ENCODE measurements at places on chromosomes 2 and 18.

DNA sequence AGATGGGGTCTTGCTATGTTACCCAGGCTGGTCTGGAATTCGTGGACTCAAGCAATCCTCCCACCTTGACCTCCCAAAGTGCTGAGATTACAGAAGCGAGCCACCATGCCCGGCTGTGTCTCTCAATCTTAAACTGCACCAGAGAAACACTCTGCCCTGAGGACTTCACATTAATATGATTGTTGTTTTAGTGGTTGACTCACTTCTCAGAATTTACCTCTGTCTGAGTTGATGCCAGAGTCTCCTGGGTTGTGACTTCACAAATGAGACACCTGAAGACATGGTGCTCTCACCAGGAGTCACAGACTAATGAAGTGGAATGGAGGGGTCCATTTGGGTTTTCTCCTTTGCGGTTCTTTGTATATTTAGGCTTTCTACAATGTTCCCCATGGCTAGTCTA is 61.0 kb upstream of the TGIF1 start:
- no peak for DNase-seq

DNA sequence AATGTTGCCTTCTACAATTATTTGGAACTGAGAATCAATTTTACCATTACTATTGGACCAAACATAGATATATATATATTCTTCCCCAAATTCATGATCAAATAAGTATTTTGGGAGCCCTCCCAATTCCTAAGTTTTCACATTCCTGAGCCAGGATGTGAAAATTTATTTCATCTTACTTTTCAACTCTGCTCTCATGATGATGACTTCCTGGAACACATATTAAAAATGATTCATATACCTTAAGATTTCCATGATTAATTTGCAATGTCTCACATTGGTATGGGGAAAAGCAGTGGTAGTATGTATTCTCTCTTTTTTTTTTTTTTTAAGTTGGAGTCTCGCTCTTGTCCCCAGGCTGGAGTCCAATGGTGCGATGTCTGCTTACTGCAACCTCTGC is 596.1 kb upstream of the ZEB2 start:
- no peak for DNase-seq

GRCh38 chr2:134135793-134136192 is 118.1 kb upstream of the MGAT5 start:
- no peak for DNase-seq

DNA sequence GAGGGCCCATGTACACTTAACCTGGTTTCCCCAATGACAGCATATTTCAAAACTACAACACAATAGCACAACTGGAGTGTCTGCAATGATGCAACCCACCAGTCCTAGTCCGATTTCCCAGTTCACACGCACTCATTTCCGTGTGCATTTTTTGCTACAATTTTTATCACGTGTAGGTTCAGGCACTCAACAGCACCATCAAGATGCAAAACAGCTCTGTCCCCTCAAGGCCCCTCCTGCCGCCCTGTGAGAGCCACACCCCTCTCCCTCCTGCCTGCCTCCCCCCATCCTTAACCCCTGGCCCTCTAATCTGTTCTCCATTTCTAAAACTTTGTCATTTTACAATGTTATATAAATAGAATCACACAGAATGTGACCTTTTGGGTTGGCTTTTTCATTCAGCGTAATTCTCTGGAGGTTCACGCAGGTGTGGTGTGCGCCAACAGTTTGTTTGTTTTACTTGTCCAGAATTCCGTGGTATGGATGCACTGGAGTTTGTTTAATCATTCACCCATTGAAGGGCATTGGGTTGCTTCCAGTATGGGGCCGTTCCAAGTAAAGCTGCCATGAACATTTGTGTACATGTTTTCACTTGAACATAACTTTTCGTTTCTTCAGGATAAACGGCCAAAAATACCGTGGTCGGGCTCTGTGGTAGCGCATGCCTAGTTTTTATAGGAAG is 8.4 kb downstream of the KCNIP3 start:
- peak; percentile 57 for DNase-seq

DNA sequence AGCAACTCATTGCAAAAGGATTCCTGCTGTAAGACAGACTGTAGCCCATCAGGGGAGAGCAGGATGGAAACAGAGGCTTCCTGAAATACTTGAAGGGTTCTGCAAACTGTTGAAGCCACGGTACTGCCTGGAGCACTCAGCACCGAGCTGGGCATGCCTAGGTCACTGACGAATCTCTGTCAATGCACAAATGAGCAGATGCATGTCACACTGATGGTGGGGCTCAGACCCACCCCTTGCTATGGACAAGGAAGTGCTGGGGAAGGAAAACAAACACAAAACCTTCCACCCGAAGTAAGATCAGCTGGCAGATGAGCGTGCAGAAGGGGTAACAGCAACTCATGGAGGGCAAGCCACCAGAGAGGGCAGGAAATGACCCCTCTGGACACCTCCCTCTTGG is 136.7 kb downstream of the BCL2 start:
- no peak for DNase-seq

- no peak for DNase-seq
Observed at GRCh38 chr2:239522002-239522739, 121.4 kb upstream of the HDAC4 start.

GRCh38 chr18:44592639-44593038 is 88.0 kb upstream of the SETBP1 start:
- DNase-seq = no peak

DNA sequence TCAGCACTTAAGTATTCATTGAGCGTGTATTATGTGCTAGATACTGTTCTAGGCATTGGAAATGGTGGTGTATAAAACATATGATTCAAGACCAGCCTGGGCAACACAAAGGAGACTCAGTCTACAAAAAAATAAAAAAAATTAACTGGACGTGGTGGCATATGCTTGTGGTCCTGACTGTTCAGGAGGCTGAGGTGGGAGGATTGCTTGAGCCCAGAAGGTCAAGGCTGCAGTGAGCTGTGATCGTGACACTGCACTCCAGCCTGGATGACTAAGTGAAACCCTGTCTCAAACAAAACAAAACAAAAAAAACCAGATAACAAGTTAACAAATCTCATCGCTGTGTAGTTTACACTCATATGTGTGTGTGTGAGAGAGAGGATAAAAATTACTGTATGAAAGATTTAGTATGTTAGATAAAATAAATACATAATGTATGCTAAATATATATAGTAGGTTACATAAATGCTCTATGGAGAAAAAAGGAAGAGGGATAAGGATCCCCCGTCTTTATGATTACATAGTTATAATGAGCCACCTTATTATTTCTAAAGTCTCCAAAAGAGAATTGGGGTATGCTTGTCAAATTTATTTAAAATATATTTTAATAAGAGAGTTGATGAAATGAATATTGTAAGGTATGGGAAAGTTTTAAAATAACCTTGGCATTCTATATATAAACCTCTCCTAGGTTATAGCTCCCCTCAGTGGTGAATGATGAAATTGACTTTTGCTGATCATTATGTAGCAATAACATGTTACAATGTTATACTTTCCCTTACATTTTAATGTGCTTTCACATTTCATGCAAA is 69.2 kb downstream of the EHBP1 start:
- DNase-seq = peak; percentile 11

DNA sequence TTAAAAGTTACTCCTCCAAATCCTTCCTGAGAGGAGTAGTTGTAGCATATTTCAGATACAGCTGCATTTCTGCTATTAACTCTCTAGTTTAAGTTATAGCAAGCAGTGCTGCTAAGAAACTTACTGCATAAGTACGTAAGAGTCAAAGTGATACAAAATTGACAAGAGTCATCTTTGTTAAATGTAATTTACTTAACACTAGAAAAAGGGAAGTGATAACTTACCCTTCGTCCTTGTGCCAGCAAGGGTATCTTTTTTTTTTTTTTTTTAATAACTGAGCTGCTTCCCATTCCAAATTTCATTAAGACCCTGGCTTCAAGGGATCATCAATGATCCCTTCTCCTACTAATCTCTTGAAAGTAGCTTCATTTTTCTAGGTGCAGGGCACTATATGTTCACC is 493.0 kb downstream of the PLCL1 start:
- no peak for DNase-seq

DNA sequence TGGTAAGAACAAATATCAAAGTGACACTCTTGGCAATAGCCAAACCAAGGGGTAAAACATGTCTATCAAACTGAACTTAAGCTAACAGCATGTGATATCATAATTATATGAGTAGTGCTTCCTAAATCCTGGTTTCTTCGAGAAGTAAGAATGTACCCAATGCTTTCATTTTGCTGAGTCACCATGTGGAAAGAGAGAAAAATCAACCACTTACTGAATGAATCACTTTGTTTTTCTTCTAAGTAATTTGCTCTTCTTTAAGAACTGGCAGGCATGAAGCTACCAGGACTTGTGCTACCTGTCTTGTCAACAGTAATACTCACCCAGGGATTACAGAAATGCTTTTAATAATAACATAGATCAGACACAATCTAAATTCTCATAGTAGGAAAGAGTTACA is 19.0 kb upstream of the DUSP19 start:
- no peak for DNase-seq

- DNase-seq = peak; percentile 32
Observed at GRCh38 chr2:234496055-234496834, 636 bp downstream of the ARL4C start.

GRCh38 chr18:69326094-69326493 is 74.6 kb upstream of the DOK6 start:
- DNase-seq = no peak

DNA sequence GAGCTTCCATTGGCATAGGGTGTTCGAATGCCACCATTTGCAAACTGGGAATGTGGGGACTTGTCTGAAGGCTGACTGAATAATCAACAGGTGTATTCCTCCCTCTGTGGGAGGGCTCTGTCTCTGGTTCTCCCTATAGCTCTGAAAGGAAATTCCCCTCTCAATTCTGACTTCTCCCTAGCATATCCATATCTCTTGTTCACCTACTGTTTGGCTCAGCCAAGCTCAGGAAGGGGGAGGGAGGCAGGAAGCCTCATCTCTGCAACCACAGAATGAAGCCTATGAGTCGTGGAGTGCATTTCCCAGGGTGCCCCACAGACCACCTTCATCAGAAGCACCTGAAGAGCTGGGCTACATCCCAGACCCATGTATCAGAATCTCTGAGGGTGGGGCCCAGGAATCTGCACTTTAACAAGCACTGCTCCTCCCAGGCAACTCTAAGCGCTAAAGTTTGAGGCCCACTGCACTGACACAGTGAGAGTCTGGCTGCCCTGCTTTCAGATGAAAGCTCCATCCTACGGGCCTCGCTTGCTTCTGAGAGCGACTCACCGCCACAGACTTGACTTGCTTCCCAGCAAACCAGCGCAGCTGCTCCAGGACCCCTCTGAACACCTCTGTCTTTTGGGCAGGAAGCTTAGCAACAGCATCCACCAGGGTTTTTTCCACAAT is 32.0 kb downstream of the XDH start:
- no peak for DNase-seq
